ENCODE measurements at places on chromosomes 2 and 18.

- no peak for DNase-seq
Measured at GRCh38 chr2:162623888-162624287, 214.7 kb downstream of the KCNH7 start.

GRCh38 chr18:75267643-75268363 is 57.2 kb downstream of the TSHZ1 start:
- no peak for DNase-seq

GRCh38 chr2:148614014-148614321 is 30.6 kb upstream of the EPC2 start:
- DNase-seq: no peak

DNA sequence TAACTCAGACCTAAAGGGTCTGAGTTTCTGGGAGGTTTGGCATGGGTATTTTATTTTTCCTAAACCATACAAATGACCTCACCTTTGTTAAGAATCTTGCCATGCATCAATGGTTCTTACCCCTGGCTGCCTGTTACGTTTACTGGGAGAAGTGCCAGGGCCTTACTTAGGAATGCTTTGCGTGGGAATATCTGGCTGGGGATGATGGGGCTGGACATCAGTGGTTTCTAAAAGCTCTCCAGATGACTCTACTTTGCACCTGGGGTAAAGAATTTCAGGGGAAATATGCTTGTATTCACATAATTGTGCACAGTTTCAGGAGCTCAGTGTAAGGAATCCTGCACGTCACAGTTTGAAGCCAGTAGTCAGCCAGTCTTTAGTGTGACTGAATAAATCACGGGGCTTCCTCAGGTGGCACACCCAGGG is 18.2 kb upstream of the DAW1 start:
- no peak for DNase-seq

GRCh38 chr2:225073198-225073597 is 30.9 kb upstream of the DOCK10 start:
- no peak for DNase-seq

DNA sequence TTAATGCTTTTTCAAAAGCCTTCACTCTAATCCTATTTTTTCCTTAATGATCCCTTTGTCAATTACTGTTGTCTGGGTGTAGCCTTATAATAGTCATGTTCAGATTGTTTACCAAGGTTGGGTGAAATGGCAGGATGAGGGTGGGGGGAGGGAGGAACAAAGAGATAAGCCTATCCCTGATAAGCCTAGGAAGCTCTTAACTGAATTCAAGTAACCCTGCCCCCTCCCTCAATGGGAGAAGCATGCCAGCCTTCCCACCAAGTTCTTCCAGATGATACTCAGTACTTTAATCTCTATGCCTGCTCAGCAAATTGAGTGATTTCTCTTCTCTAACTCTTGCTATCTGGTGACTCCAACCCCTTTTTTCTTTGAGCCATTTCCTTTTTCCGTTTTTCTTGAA is 180.3 kb upstream of the ETAA1 start:
- no peak for DNase-seq

- no peak for DNase-seq
Measured at GRCh38 chr2:225602205-225602604, 202.7 kb downstream of the NYAP2 start.

DNA sequence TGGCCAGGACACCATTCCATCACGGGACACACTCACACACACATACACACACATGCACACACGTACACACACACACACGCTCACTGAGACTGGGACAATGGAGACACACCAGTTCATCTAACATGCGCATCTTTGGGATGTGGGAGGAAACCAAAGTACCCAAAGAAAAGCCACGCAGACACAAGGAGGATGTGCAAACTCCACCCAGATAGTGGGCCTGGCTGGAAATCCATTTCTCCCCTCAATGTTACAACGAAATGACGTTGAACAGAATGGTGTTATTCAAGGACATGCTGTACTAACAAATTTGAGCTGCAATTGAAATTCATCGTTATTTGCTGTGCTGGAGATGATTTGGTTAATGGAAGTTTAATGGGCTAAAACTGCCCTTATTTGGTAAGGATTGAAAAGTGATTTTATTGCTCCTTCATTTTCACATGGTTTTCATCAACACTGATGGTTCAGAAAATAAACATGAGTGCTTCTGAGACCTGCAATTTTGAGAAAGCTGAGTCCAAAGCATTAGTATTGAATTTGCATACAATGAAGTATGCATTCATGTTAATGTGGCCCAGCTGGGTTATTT is 110.0 kb downstream of the KCNE4 start:
- DNase-seq: no peak

DNA sequence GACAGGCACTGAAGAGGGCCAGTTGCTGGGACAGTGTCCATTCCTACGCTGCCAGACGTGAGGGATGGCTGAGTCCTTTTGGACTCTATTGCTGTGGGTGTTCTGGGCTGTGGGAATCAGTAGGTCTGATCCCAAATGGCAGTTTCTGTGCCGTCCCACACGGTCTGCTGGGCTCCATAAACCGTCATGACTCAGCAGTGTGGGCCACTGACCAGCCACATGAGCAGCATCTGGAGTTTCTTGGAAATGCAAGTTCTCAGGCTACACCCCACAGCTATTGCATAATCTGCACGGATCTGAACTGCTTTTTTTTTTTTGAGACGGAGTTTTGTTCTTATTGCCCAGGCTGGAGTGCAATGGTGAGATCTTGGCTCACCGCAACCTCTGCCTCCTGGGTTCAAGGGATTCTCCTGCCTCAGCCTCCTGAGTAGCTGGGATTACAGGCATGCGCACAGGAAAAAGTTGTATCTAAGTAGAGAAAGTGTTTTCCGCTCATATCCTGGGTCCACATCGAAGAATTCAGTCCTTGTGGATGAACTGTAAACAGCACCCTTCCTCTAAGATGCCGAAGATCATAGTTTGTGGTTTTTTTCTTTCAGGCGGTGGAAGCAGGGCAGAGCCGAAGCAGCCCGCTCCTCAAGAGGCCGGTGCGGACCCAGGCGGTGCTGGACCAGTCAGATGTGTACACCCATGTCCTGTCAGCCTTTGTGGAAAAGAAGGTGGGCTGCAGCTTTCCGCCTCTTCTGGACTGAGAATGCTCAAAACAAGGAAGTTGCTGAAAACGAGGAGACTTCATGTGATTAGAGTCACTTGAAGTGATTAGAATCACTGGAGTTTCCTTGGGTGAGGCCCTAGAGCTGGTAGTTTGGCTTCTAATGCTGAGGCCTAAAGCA is 25.5 kb downstream of the RMC1 start:
- DNase-seq: no peak

DNA sequence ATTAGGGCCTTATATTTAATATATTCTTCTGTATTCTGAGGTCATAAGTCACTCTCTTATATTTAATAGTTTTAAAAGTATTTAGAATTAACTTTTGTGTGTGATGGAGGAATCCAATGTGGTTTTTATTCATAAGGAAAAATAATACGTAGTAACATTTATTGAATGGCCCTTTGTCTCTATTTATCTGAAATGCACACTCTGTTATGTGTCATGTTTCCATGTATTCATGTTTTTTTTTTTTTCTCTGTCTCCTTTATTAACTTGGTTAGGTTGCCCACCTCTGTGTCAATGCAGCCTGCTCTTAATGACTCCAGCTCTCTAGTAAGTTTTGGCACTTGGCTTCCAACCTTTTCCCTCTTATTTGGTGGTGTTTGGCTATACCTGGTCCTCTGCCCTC is 33.8 kb downstream of the RNF144A start:
- DNase-seq: no peak

- no peak for DNase-seq
Measured at GRCh38 chr18:41955688-41956087, 654 bp downstream of the PIK3C3 start.

- no peak for DNase-seq
Measured at GRCh38 chr2:101036562-101036961, 34.5 kb downstream of the RPL31 start.

DNA sequence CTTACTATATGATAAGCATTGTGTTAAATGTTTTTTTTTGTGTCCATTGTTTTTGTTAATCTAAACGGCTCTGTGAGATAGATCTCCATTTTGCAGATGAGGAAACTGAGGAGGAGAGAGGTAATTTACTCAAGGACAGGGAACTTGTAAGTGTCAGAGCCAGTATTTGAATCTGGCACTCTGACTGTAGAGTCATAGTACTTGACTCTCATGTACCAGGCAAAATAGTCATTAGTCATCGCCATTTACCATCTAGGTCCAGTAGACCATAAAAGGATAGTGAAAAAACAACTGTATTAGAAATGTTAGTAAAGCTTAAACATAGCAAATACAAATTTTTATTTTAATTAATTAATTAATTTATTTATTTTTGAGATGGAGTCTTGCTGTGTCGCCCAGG is 4.8 kb downstream of the PSMD14 start:
- no peak for DNase-seq

DNA sequence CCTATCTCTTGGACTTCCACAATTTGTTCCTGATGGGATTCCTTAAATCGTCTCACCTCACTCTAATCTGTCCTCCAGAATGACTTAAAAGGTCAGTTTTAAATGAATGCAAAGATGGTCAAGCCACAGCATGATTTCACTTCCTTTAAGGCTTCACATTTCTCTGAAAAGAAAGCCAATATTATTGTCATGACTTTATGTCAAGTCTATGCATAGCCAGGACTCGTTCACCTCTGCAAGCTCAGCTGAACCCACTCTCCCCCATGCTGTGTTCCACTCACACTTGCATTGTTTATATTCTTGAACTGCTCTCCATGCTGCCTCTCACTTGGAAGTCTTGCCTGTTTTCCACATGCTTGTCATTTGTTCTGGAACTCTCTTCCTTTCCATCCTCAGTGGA is 298.4 kb upstream of the MMADHC start:
- no peak for DNase-seq

- DNase-seq: no peak
Measured at GRCh38 chr2:4653991-4654390, 950.6 kb downstream of the DCDC2C start.

DNA sequence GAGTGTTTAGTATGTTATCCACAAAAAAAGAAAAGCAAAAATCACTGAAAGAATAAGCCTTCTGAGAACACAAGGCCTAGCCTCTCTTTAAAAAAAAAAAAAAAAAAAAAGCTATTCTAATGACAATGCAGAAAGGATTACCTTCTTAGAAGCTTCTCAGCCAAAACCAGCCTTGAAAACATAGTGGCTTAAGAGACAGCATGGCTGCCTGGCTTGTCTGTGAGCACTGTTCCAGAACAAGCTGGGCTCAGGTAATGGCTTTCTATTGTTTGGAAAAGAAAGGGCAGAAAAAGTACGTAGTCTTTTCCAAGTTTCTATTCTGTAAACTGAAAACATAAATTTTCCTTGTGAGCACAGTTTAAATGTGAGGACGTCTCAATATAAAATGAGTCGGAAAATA is 119.5 kb downstream of the MAP3K20 start:
- no peak for DNase-seq

DNA sequence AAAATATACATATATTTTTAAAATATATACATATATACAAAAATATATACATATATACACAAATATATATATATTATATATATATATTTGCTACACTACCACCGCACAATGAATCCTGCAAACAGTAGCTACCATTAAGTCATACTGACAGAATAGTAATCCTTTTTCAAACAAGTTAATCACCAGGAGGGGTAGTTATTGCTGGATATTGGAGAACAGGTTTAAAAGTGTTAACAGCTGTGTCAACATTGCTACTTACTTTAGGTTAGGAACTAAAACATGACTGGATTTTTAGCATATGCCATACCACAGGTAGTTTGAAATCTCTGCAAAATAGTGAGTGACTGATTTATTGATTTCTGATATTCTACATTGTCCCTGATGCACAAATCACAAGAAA is 529.1 kb upstream of the CDH7 start:
- no peak for DNase-seq

- DNase-seq: no peak
Measured at GRCh38 chr2:131033786-131034121, 59.5 kb downstream of the FAM168B start.

GRCh38 chr18:23115683-23116096 is 19.6 kb upstream of the CABLES1 start:
- DNase-seq: peak; percentile 72

- no peak for DNase-seq
Measured at GRCh38 chr2:72031346-72032110, 116.1 kb downstream of the CYP26B1 start.

DNA sequence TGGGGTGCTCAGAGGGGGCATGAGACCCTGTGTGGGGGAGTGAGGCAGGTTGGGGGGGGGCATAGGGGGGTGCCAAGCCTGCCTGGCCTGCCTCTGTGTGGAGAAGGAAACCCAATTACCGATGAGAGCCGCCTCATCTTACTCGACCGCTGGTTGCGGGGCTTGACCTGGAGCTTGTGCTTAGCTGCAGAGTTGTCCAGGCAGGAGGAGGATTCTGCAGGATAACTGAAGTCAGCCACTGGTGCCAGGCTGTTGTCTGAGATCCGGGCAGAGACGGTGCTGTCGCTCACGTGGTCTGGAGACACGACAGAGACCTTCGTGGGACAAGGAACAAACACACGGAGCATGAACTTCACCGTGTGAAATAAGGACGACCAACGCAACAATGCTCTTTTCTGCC is 95.9 kb upstream of the MGAT4A start:
- no peak for DNase-seq

DNA sequence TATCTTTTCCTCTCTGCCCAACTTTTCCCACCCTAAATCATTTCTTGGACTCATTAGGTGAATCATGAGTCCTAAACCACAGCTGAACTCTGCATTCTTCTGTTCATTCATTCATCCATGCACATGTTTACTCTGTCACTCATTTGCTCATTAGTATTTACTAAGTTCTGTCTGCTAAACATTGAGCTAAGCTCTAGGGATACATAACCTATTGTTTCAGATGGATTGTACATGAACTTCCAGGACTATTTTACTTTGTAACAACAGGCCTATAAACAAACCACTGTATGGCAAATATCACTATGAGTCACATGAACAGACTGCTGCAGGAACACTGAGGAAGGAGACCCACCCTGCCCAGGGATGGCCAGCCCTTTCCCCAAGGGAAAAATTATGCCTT is 14.6 kb upstream of the DYNC2LI1 start:
- peak; percentile 10 for DNase-seq

GRCh38 chr2:106117347-106117746 is 76.8 kb downstream of the UXS1 start:
- no peak for DNase-seq

DNA sequence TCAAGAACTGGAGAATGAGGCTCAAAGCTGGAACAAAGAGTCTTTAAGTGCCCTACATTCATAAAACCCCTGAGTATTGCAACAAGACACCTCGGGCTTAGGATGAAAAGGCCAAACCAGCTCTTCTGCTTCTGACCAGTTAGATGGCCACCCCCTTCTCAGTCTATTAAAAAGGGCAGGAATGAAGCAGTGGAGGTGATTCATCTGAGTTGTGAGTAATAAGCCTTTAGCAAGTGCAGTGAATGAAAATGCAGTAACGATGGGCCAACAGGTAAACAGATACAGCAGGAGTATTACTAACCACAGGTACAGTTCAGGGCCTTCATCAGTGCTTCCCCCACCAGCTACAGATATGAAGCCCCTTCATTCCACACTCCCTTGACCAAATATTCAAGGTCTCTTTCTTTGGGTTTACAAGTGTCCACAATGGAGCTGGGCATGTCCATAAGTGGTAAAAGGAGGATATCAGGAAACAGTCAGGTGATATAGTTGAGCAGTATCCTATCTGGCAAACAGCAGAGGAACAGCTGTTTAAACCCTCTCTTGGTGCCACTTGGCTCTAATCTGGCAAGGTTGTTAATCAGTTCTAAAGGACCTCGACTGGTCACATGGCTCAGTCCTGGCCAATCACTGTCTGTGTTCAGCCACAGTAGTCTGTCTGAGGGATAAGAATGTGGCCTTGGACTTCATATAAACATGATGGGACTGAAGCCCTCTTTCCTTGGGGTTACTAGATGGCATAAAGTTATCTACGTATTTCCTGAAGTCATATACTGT is 17.8 kb downstream of the SERPINB13 start:
- DNase-seq: no peak

GRCh38 chr2:186590759-186591505 is 1.1 kb downstream of the ITGAV start:
- no peak for DNase-seq
